ENCODE measurements at places on chromosomes 11 and 22.

DNA sequence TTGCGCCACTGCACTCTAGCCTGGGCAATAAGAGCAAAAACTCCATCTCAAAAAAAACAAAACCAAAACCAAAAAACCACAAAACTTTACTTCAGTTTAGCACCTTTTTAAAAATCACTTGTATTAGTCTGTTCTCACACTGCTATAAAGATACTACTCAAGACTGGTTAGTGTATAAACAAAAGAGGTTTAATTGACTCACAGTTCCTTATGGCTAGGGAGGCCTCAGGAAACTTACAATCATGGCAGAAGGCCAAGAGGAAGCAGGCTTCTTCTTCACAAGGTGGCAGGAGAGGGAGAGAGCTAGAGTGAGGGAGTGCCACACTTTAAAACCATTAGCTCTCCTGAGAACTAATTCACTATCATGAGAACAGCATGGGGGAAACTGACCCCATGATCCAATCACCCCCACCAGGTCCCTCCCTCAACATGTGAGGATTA, 261.3 kb downstream of the TMEM135 start:
- no peak for DNase-seq

GRCh38 chr11:79160791-79161403, 279.9 kb downstream of the TENM4 start:
- DNase-seq = no peak

DNA sequence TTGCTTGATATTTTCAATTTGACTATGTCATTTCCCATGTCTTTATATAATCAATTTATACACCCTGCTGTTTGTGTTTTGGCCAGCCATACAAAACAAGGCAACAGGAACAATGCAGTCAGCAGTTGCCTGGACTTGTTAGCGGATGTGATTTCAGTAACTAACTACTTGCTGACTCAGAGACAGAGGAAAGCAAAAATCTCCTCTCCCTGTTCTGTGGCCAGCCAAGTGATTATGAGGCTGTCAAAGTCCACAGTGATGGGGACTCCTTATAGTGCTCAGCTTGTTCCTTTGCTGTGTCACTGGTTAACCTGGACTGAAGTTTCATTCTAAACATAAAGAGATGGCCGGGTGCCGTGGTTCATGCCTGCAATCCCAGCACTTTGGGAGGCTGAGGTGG, 32.6 kb upstream of the APLP2 start:
- no peak for DNase-seq

DNA sequence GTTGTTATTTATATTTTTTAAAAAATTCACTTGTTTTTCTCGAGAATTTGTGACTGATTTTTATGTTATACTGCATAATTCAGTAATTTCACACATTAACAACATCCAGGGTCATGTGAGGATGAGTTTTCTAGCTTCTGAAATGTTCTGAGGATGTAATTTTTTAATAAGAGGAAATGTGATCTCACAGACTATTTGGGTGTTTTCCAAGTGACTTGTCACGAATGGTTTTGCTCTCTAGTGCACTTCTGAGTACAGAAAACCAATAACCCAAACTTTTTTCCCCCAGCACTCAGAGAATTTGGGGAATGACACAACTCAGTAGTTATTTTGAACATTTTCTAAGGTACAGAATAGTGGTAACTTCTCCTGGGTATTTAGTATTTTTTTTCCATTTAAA, 821.1 kb upstream of the ARHGAP42 start:
- DNase-seq = no peak
